ENCODE measurements at places on chromosomes 7 and 10.

DNA sequence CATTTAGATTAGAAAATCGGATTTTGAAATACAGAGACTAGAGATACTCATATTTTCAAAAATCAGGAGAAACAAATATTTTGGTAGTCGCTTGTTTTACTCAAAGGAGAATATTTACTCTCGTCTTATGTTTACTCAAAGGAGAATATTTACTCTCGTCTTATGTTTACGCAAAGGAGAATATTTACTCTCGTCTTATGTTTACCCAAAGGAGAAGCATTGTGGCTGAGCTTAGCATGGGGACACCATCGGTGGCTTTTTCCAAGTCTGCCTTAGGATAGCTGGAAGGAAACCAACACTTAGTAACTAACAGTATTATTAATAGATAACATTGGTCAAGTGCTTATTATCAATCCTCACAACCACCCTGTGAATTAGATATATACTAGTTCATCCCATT, 71.8 kb downstream of the SNX10 start:
- DNase-seq, result no peak

DNA sequence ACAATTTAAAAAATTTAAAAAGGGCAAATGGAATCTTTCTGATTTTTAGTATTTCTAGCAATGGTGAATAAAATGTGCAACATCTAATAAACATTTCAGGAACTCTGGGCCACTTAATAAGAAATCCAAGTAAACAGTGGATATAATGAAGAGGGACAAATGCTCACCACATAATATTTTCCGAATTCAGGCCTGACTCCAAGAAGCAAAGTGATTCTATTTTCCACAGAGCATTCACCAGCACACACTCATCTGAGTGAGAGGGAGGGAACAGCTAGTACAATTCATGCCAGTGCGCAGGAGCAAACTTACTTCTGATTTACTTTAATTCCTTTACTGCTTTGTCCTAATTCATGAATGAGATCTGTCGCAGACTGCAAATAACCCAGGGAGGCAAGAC, 10.1 kb downstream of the NPVF start:
- DNase-seq, result no peak

DNA sequence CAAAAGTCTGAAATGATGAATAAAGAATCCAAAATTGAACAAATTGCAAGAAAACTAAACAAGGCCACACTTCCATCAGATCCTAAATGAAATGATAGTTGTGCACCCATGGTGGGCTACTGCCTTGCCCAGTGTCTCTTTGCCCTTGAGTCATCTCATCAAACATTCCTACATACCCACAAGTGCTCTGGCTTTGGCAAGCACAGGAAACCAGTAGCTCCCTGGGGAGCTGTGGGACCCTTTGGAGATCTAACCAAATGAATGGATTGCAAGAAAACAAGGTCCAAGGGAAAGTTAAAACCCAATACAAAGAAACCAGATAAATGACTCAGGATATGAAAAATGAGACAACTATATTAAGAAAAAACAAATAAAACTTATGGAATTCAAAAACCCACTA, 129.8 kb upstream of the TMEM229A start:
- no peak for DNase-seq

GRCh38 chr10:21494191-21495001, 31.1 kb downstream of the SKIDA1 start:
- peak; percentile 70 for DNase-seq

GRCh38 chr7:87505557-87506245, 30.2 kb upstream of the ABCB4 start:
- no peak for DNase-seq

DNA sequence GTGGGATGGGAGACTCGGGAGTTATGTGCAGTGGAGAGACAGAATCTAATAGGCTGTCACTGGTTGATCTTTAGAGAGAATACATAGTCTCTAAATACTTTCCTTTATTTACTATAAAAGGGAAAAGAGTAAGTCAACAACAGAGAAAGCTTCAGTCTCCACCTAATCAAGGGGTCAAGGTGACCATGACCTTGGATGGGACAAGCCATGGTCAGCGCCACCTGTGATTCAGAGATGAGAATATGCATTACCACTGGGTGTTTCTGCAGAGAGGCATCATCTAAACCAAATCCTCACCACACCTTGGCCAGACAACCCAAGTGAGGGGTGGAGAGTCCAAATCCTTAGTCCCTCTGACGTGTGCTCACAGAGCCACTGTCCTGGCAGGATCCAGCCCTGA, 39.9 kb downstream of the TNS3 start:
- DNase-seq, result no peak

DNA sequence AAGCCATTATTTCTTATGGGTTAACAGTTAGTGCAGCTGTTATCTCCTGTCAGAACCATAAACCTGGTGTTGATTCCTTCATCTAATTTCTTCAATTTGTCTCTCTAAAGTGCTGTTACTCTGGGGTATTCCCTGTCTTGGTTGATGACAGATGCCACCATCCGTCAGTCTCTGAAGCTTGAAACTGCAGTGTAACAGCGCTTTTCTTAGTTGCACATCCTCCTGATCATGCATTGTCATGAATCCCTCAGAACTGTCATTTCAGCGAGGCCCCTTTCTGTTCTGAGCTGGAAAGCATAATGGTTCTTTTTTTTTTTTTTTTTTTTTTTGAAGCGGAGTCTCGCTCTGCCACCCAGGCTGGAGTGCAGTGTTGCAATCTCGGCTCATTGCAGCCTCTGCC, 193.9 kb downstream of the SDK1 start:
- no peak for DNase-seq

- no peak for DNase-seq
These were observed 3.3 kb upstream of the PCBD1 start for GRCh38 chr10:70891627-70892026.

- no peak for DNase-seq
These were observed 103.3 kb downstream of the CFAP58 start for GRCh38 chr10:104456802-104457542.

DNA sequence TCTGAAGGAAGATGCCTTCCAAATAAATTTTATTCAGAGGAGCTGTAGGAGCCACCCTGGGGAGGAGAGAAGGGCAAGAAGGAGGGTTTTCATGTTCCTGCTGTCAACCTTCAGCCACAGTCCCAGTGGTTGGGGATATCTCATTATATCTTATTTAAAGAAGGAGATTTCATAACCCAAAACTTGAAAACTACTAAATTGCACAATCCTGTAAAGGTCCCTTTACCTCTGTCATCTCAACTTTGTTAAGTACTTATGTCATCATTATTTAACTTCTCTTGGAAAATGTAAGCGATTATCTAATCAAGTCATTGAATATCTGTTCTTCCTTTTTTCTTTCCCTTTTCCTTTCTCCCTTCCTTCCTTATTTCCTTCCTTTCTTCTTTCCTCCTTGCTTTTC, 794.5 kb upstream of the IGFBP3 start:
- DNase-seq, result no peak

DNA sequence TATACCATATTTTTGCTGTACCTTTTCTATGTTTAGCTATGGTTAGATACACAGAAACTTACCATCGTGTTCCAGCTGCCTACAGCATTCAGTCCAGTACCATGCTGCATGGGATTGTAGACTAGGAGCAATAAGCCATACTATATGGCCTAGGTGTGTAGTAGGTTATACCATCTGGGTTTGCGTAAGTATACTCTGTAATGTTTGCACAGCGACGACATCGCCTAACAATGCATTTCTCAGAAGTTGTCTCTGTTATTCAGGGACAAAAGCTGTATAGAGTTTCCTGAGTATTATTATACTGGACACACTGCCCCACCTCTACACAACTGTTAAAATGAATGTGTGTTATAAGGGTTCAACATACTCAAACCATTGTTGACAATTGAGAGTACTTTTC, 93.8 kb upstream of the MKI67 start:
- no peak for DNase-seq

GRCh38 chr10:48404646-48405045, 98.2 kb downstream of the MAPK8 start:
- DNase-seq, result no peak

- no peak for DNase-seq
These were observed 69.3 kb downstream of the GLI3 start for GRCh38 chr7:42167631-42168236.

DNA sequence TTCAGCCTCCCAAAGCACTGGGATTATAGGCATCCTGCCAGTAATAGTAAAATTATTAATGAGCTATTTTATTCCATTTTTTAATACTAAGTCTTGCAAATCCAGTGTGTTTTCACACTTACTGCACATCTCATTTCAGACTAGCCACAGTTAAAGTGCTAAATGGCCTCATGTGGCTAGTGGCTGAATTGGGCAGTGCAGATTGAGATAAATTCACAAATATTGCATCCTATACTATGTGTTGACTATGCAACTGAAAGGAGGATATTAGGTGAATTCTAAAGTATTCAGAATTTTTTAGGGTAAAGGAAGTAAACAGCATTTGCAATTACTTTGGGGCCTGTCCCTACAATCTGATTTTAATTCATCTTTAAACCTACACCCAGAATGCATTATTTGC, 10.2 kb downstream of the APBB1IP start:
- no peak for DNase-seq

- DNase-seq, result peak; percentile 78
These were observed 8.6 kb downstream of the CAMK2G start for GRCh38 chr10:73865459-73866442.

DNA sequence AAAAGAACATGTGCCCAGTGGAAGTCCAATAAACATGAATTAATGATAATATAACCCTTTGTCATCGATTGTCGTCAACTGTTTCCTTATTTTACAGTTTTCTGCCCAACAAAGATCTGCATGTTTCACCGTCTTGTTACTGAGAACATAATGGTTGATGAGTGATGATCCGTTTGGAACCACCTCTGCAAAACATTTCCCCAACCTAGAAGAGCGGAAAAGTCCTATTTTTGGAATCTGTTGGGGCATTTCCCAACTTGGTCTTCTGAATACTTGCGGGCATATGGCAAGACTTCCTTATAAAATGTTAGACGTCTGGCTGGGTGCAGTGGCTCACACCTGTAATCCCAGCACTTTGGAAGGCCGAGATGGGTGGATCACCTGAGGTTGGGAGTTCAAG, 32.1 kb downstream of the CNPY1 start:
- no peak for DNase-seq

DNA sequence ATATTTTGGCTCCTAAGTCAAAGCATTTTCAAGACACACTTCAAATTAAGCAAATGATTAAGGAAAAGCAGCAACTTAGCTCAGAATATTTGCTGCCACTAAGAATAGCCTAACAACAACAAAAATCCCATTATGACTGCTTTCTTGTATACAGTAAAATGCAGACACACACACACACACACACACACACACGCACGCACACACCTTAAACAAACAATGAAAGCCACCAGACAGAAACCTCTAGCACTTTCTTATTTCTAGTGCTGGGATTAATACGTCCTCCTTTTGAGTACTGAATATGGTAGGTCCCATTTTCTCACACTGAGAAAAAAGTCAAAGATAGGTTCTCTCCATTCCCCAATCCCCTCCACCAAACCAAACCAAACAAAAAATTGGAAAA, 23.4 kb upstream of the FEZF1 start:
- no peak for DNase-seq

- no peak for DNase-seq
These were observed 3.9 kb upstream of the PURB start for GRCh38 chr7:44889086-44889781.

DNA sequence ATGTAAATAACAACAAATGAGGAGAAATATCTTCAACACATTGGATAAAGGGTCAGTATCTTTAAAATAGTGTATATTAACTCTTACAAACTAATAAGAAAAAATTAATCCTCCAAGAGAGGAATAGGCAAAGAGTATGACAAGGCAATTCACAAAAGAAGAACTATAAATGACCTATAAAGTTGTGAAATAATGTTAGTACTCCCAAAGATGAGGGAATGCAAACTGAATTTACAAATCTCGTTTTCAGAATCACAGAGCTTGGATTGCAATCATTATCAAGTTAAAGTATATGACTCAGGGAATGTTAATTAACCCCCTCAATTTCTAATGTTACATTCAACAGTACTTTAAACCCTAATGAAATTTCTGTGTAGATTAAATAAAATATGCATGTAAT, 87.3 kb upstream of the TARP start:
- no peak for DNase-seq

DNA sequence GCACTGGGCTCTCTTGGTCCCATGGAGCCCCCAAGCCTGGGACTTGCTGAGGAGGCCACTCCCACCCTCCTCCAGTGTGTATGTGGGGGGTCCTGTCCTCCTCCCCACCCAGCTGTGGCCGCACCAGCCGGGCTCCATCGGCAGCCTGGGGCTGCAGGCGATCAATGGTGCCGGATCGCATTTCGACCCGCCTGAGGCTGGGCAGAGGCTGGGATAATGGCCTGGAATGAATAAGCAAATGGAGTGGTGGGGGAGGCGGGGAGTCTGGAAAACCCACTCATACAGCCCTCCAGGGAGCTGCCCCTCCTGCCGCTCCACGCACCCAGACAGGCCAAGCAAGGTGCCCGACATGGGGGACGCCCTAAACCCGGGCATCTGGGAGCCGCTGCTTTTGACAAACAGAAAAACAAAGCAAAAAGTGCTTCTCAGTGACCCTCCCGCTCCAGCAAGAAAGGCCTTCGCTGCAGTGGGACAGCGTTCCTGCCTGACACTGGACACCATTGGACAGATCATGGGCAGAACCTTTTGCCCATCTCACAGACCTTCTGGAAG, 160.5 kb downstream of the NRF1 start:
- no peak for DNase-seq

- DNase-seq, result no peak
These were observed 172.7 kb downstream of the DGKI start for GRCh38 chr7:137674048-137674447.

DNA sequence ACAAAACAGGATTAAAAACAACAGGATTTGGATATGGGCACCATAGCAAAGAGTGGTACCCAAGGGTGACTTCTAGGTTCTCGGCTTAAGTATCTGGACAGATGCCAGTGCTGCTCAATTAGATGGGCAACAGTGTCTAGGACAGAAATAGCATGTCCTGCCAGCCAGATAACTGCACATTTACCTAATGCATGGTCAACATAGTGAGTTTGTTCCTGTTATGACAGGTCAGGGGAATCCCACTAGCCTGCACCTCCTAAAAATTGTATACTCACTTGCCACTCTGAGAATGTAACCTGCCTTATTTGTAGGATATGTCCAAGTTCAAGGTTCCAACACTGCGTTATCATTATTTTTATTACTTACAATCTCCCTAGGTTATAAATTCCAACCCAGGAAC, 471.7 kb downstream of the GRM8 start:
- DNase-seq, result no peak

DNA sequence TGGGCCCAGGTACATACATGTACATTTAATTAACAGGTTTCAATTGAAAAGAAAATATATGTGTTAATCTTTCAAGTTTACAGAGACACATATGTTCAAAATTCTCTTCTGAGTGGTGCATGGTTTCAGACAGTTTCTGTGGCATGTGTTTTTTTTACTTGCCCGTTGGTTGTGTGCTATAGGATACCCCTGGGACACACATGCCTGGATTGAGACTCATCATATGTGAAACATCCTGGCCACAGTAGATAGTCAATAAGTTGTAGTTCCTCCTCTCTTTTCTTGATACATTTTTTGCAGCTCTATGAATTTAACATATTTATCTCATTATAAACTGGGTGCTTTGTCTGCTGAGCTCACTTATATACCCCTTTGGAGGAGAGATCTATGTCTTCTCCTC, 207.8 kb upstream of the CTBP2 start:
- no peak for DNase-seq

- no peak for DNase-seq
These were observed 107.3 kb downstream of the PROSER2 start for GRCh38 chr10:11930312-11930978.

- DNase-seq, result no peak
These were observed 201.2 kb downstream of the KCNMA1 start for GRCh38 chr10:77436257-77436975.

- DNase-seq, result no peak
These were observed 137.9 kb downstream of the KLF6 start for GRCh38 chr10:3647074-3647473.
